Stimulated activated CD4-positive, alpha-beta T cell treated with anti-CD3 and anti-CD28 coated beads, Interleukin-1b, Interleukin-23, amount 100 ng/mL, for 24 hours (primary cell): ENCODE measurements at places on chromosomes 7 and 10.

DNA sequence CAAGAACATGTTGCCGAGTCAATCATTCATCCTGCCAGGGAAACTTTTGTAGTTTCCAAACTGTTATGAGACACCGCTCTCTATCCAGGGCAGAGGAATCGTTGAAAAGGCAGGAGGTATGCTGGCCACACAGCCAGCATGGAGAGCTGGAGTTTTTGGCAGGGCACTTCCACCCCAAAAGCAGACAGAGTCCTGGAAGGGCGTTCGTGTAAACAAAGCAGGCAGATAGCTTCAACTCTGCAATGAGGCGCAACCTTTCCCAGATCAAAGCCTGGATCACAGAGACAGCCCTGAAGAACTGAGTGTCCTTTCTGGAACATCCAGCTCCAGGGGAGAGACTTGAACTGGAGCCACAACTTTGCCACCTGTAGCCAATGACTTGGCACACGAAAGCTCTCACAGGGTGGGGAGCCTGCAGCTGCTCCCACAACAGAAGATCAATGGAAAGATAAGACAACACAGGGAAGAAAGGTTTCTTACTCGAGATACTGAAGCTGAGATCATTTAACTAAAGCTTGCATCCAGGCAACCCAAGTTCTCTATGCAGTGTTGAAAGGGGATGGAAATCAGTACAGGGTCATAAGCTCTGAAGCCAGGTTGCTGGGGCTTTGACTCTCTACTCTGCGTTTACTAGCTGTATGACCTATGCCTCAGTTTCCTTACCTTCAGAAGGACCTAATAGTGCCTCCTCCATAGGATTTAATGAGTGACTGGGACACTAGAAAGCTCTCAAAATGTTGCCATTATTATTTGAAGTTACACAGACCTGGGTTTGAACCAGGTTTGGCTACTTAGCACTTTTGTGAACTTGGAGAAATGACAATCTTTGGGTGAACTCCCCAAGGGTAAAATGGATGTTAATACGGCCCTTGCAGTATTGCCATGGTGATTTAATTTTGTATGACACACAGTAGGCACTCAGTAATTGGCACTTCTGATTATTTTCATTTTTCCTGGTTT, 434.8 kb upstream of the NPVF start:
- DNase-seq, result no peak

DNA sequence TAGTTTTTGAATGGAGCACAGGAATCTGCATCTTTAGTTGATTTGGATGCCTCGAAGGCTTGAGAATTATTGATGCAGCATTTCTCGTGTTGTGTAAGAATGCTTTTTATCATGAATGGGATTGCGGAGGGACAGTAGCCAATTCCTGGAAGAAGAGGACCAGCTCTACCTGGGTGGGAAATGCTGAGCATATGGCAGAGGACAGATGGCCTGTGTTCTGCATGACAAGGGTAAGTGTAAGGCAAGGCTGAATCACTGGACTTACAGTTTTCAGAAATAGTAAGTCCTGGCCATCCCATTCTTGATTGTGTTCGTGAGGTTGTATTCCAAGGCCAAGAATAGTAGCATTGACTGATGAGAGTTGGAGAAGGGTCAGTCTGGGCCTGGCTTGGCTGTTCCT, 15.9 kb downstream of the RP9 start:
- no peak for DNase-seq

DNA sequence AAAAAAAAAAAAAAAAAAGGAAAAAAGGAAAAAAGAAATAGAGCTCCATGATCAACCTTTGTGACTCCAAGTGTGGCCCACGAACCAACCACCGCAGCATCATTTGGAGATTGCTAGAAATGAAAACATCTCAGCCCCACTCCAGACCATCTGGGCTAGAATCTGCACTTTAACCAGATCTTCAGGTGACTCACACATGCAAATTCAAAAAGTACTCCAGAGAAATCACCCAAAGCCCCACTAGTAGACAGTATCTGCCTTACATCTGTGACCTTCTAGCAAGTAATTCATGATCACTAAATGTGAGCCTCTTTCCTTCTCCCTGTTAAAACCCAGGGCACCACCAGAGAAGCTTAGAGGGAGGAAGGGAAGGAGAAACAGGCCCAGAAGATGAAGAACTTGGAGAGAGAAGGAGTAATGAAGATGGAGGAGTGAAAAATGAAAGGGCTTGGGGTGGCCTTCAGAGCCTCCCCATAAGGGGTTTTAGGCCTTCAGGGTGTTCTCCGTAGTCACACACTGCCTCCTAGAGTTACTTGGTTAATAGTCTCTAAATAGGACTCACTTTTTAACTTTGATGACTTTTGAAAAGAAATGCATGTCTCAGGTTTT, 94.0 kb downstream of the SLC37A3 start:
- DNase-seq, result no peak

DNA sequence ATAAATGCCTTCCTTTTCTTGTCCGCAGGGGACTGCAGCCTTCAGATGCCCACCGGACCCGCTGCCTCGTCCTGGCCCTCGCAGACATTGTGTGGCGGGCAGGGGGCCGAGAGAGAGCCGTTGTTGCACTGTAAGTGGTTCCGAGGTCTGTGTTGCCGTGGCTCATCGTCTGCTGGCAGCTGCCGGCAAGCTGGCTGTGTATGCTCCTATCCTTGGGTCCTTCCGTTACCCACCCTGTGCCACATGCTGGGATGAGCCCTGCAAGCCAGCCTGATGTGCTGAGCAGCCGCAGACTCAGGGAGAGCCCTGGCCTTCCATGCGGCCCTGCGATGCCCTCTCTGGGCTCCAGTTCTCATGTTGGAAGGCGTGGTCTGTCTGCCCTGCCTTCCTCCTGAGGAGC, 61.2 kb upstream of the AQP1 start:
- no peak for DNase-seq

GRCh38 chr7:46301677-46302076, 380.6 kb upstream of the IGFBP3 start:
- DNase-seq, result no peak

DNA sequence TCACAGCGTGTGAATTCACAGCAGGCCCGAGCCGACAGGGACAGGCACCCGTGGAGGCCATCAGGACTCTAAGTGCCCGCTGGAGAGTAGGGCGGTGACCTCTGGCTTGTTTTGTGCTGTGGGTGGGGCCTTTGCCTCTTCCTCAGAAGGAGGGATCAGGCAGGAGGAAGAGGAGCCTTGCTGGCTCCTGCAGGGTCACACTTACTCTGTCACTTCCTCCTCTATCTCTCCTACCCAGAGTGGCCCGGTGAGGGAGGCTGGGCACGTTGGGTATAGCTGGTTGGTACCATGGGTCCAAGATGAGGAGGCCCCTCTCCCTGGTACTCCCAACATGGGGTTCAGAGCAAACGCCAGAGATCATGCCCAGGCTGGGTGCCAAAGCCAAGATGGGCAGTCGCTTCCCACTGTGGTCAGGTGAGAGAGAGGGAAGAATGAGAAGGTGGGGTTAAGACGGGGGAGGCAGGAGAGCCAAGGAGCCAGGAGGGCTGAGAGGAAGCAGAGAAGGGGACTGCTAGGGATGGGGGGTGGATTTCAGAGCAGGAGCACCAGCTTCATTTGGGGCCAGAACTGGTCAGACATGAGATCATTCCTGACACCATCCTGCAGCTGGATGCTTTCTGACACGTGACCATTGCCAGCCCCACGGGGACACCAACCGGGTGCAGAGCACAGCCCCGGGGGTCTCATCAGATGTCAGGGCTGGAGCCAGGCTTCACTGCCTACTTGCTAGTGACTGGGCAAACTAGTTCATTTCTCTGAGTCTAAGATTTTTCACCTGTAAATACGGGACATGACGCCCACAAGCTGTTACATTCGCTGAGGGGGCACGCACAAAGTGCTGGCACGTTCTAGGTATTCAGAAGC, 54.8 kb upstream of the CACUL1 start:
- DNase-seq, result no peak

DNA sequence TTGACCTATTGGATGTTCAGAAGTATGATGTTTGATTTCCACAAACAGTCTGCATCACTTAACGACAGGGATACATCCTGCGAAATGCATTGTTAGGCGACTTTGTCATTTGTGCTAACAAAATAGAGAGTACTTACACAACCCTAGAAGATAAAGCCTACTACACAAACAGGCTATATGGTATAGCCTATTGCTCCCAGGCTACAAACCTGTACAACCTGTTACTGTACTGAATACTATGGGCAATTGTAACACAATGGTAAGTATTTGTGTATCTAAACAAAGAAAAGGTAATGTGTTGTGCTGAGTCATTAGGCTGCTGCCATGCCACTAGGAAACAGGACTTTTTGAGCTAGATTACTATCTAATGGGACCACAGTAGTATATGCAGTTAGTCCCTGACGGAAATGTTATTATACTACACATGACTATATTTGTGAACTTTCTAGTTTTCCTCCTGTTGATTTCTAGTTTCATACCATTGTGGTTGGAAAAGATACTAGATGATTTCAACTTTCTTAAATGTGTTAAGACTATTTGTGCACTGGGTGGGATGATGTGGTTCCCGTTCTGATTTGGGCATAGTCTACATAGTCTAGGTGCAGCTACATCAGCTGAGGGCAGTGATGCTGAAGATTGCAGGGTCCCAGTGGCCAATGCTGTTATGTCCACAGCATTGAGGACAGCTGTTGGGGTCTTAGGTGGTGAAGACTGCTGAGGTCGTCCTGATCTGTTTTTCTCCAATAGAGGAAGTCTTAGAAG, 161.7 kb downstream of the HTR7 start:
- no peak for DNase-seq

- no peak for DNase-seq
These were observed 27.2 kb downstream of the NUDCD3 start for GRCh38 chr7:44463169-44463808.

DNA sequence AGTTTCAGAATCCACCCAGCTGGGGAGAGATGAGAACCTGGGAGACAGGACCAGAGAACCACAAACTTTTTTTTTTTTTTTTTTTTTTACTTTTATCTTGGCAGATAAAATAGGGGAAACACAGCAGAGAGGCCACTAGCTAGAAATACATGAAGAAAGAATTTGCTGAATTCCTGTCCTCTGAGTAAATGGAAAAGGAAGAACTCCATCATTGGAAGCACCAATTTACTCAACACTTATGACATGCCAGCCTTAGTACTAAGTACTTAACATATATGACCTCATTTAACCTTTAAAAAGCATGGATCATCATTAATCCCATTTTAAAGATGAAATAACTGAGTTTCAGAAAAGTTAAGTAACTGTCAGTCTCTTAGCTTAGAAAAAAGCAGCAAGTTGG, 343.0 kb upstream of the NPSR1 start:
- DNase-seq, result no peak

DNA sequence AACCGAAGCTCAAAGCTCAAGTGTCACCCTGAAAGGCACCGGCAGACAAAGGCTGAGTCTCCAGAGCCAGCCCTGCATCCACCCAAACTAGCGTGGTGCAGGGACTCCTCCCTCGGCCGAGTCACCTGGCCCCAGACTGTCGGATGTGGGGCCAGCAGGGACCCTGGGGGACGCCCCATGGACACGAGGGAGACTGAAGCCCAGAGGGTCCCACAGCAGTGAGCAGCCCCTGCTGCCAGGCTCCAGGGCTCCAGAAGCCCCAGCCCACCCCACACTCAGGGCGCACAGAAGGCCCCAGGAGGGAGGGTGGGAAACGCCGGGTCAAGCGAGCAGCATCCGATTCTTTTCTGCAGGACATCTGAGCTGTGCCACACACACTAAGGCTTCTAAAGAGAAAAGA, 20.2 kb downstream of the GPR146 start:
- no peak for DNase-seq

- DNase-seq, result no peak
These were observed 95.0 kb upstream of the ARMC3 start for GRCh38 chr10:22832851-22833250.

- no peak for DNase-seq
These were observed 49.3 kb upstream of the IL6 start for GRCh38 chr7:22677680-22678079.

DNA sequence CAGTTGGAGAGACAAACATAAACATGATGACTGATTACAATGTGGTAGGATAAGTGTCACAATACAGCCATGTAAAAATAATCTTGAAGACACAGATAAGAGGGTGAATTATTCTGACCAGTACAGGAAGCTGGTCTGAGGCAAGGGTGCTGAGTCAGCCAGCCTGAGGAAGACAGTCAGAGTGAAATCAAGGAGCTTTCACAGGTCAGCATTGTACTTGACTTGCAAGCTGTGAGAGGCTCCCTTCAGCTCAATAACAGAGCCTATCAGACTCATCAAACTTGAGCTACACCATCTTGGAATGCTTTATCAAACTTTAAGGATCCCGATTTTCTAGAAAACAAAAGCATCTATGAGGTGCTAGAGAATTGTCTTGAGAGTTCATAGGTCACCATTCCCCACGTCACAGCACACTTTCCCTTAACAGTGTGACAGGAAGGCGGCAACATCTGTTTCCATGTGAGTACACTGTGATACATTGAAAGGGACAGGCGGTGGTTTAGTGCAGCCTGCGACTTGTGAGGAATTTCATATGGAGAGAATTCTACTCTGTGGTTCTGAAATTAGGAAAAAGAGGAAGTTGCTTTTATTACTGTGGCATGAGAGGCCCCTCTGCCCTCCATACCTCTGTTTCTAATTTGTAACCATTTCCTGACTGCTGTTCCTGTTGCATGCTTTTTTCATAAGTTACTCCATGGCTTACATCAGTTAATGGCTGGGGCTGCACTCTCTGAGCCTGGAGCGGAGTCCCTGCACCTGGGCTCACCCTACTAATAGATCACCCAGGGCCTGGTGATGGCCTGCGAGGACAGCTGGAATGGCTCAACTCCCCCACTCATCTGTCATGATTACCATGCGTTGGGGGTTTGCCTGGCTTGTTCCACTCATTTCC, 417.1 kb downstream of the SUGCT start:
- no peak for DNase-seq

DNA sequence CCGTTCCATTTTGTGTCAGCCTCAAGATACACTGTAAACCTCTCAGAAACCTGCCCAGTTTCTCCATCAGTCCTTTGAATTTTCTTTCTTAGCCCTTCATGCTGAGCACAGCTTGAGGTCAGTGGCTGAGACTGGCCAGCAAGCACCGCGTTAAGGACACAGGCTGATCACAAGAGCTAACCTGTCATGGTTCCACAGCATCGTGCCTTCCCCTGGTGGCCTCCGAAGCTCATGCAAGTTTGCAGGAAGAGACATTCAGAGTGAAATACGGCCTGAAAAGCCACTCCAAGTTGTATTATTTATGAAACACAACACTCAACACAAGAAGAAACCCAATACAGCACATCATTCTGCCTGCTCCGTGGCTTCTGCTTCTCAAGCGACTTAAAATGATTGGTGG, 57.0 kb upstream of the PFKP start:
- no peak for DNase-seq
